ENCODE measurements at places on chromosomes 6 and 20.

- DNase-seq: no peak
Measured at GRCh38 chr6:88763160-88763559, 200.3 kb downstream of the RNGTT start.

GRCh38 chr20:53569606-53570307 is 23.9 kb downstream of the ZNF217 start:
- DNase-seq: no peak

DNA sequence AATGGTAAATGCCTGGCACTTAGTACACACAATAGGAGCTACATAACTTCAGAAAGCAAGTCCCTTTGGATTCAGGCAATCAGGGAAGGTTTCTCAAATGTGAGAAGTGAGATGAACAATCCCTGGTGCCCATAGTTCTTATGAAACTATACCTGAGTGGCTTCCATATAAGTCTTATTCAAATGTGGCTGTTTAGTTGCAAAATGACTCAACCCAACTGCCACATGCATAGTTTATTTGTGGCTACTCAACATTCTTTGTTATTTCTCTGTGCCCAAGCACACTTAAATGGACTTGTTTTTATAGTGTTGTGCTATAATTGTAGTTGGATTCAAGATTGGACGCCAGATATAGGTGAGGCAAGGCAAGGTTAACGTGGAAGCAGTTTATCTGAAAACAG is 93.7 kb upstream of the ATXN1 start:
- no peak for DNase-seq

DNA sequence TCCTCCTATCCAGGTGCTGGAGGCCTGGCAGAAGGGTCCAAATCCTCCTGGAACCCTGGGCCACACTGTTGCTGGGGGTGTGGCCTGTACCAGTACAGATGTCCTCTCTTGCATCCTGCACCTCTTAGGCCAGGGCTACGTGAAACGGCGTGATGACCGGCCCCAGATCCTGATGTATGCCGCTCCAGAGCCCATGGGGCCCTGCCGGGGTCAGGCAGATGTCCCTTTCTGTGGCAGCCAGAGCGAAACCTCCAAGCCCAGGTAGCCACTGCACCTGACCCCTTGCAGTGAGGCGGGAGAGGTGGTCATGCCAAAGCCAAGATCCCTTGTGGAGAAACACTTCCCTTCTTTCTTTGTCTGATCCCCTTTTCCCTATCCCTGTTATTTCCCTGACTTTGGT is 14.2 kb downstream of the DNPH1 start:
- DNase-seq: no peak

DNA sequence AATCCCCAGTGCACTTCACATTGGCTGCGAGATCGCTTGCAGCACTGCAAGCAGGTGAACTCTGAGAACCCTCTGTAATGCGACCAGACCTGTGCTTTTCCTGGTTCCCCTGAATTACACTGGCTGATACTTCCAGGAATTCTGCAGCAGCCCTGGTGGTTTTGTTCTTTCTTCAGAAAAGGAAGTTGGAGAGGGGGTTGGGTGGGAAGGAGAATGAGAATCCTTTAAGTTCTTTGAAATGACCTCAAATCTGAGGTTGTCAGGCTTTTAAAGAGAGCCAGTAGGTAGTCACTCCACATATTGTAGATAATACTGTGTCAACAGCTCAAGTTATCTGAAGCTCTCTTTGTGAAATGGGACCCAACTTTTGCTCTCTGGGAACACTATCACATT is 62.4 kb downstream of the GCNT2 start:
- no peak for DNase-seq

DNA sequence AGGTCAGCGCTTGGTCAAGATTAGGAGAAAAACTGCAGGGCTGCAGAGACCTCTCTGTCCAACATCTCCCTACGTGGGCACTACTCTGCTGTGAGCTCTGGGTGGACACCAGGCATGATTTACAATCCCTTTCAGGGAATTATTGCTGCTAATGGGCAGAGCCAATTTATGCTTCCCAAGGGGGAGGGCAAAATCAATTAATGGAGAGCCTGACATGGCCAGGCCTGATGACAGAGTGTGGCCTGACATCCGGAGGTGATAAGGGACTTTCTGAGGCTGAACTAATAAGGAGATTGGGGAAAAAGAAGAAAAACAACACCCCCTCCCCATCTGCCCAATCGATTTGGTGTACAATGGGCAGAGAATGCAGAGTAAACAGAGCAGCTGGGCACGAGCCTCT is 5.0 kb upstream of the KCNK16 start:
- DNase-seq: peak; percentile 9

- DNase-seq: no peak
Measured at GRCh38 chr6:25928562-25929324, 1.7 kb downstream of the SLC17A2 start.

GRCh38 chr6:42148058-42148457 is 5.6 kb upstream of the C6orf132 start:
- DNase-seq: no peak

DNA sequence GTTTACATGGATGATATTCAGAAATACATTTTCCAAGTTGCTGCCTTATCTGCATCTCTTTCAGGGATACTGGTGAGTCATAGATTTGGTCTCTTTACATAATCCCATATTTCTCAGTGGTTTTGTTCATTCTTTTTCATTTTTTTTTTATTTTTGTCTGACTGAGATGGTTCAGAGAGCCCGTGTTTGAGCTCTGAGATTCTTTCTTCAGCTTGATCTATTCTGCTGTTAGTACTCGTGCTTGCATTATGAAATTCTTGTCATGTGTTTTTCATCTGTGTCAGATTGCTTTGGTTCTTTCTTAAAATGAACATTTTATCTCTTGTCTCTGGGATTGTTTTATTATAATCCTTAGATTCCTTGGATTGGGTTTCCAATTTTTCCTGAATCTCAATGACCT is 317.3 kb downstream of the DOK5 start:
- DNase-seq: no peak

DNA sequence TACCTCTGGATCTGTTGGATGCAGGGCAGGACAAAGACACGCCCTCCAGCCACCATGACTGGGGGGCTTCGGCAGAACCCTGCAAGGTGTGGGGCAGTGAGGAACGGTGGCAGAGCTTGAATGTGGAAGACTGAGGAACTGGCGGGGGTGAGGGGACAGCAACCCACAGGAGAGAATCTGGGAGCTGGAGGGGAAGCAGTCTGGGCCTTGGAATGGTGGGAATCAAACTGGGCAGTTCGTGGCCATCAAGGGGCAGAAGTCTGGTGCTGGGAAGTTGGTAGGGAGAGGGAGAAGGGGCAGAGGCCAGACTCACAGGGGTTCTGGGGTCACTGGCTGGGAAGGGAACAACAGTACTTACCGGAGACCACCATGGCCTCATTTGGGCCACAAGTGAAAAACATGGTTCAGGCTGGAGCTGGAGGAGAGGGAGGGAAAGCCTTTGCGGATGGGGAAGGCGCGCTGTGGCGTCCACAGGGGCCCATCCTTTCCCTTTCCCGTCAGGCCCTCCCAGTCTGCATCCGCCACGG is 635 bp downstream of the FLOT1 start:
- DNase-seq: no peak

DNA sequence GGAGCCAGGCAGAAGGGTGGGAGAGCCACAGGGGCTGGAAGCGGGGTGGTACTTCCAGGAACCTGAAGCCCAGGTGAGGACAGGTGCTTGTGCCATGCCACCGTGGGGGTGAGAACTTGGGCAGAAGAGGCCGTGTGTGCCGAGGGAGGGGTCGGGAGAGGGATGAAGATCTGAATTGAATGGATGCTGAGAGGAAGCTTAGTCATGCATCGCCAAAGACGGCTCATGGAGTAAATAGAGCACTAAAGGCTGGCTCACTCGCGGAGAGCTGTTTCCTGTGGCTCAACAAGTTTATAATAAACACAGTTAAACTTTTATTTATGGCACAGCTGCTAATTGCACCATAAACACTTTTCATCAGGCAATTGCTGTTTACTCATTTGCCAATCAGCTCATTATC is 21.7 kb upstream of the MYT1 start:
- no peak for DNase-seq

GRCh38 chr6:118618676-118619377 is 32.6 kb downstream of the CEP85L start:
- DNase-seq: peak; percentile 58

GRCh38 chr6:98836962-98837944 is 2.9 kb downstream of the POU3F2 start:
- DNase-seq: no peak

DNA sequence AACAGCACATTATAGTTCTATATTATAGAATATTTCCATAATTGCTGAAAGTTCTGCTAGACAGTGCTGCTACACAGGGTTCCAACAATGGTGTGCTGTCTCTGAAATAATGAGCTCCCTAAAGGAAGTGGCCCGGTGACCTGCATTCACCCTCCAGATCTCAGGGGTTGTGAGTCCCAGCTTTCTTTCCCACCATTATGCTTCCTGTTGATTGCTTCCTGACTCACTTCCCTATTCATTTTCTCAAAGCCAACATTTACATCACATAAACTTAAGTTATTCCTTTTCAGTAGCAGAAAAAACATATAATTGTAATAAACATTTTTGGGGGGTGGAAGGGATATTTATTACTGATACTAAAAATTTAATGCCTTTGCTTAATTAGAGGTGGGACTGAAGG is 12.9 kb upstream of the CCN6 start:
- DNase-seq: no peak

GRCh38 chr20:63254606-63255384 is 532 bp upstream of the NKAIN4 start:
- DNase-seq: no peak

DNA sequence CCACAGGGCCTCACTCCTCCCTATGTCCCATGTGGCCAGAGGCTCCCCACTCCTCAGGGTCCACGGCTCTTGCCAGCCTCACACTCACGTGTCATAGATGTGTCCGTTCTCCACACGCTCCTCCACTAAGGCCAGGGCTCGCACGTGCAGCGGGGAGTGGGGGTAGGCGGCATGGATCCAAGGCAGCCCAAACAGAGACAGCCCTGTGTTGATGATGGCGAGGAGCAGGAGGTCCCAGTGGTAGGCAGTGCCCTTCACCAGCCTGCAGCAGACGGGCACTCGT is 10.3 kb downstream of the SLC4A11 start:
- DNase-seq: no peak

DNA sequence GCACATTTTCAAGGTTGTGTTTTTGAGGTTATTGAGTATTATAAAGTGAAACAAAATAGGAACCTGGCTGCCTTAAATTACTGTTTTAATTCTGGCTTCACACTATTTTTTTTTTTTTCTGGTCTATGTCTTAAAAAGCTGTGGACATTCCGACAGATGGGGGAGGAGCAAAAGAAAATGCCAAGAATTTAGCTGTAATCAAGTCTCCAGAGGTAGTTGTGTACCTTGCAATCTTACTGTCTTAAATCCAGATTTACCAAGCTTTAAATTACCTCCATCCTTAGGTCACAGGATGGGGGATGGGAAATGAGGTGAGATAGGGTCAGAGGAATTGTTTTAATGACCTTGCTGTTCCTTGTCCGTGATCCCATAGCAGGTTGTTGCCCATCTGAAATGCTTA is 182.8 kb downstream of the UTRN start:
- DNase-seq: no peak

GRCh38 chr20:2837221-2837960 is 3.1 kb downstream of the PCED1A start:
- no peak for DNase-seq

GRCh38 chr20:45328451-45328850 is 19.8 kb downstream of the SDC4 start:
- no peak for DNase-seq

- no peak for DNase-seq
Measured at GRCh38 chr20:3090565-3090964, 6.0 kb upstream of the AVP start.

DNA sequence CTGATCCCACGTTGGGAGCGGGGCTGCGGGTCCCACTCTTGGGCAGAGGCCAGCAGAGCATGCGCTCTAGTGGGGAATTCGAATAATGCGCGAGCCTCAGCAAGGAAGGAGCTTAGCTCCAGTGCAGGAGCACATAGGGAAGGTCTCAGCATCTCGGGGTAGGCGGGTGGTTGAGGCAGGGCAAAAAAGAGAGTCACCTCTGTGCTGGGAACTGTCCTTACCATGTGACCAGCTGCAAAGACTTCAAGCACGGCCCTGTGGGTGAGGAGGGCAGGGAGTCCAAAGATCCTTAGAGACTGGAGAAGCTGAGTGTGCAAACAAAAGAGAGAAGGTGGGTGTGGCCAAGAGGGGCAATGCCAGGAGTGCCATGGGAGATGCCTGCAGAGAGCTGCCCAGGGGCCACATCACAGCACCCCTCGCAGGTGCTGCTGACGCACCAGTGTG is 79.2 kb upstream of the CD93 start:
- DNase-seq: no peak

DNA sequence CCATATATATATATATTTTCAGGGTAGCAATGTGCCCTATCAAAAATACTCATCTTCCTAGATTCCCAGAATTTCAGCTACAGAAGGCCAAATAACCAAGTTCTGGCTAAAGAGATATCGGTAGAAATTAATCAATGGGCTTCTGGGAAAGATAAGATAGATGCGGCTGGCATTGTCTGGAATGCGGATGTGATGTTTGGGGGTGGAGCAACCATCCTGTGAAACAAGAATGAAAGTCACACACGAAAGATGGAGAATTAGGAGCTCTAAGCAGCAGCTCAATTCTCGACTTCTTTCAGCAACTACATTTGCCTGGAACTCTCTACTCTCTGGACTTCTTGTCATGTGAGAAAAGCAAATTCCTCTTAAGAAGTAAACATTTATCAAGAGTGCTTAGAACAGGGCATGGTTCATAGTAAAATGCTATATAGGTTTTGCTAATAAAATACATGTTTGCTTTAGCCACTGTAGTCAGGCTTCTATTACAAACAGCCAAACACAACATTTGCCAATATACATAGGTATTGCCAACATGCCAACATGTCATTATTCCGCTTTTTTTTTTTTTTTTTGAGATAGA is 90.8 kb downstream of the CLIC5 start:
- no peak for DNase-seq

DNA sequence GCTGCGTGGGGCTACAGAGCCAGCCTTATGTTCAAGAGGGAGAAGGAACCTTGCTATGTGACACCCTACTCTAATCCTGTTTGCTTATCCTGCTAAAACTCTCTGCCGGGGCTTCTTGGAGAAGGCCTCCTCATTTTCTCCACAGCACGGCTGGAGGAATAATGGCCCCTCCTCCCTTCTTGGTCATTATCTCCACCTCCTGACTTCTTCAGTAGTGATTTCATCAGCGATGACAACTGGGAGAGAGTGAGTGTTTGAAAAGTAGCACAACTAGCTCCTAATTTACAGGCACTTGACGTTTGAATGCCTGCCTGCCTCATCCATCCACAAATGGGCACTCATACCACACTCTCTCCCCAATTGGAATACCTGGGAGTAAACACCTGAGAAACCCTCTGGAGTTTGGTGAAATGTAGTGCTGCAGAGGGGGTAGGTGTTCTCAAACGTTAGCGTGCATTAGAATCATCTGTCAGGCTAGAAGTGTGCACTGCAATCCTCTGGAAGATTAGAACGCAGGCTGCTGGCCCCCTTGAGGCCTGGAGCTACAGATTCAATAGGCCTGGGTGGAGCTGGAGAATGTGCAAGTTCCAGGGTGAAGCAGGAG is 148.5 kb downstream of the FOXC1 start:
- no peak for DNase-seq

GRCh38 chr6:152233547-152234320 is 403.4 kb downstream of the SYNE1 start:
- no peak for DNase-seq

Measured in posterior cingulate gyrus (tissue), 11 donors.